Stimulated activated CD4-positive, alpha-beta T cell treated with anti-CD3 and anti-CD28 coated beads, TNF-alpha, amount 100 ng/mL, for 1 hour (primary cell): ENCODE measurements at places on chromosomes 5 and 9.

GRCh38 chr5:93621327-93621798 lies 38.3 kb downstream of the NR2F1 start:
- DNase-seq, result no peak

DNA sequence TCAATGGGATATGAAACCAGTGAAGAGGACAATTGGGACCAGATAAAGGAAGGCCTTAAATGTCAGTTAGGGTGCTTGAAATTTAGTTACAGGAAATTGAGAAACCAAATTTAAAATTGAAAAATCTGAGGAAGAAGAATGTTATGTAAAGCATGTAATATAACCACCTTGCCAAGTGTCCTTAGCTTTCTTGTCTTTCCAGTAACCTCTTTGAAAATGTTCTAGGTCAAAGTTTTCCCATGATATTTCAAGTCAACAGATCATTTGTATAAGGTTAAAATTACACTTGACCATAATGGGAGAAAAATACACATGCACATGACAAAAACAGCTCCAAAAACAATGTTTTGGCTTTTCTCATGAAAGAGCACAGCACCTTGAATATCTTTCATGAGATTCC lies 21.1 kb downstream of the LOX start:
- DNase-seq, result no peak

DNA sequence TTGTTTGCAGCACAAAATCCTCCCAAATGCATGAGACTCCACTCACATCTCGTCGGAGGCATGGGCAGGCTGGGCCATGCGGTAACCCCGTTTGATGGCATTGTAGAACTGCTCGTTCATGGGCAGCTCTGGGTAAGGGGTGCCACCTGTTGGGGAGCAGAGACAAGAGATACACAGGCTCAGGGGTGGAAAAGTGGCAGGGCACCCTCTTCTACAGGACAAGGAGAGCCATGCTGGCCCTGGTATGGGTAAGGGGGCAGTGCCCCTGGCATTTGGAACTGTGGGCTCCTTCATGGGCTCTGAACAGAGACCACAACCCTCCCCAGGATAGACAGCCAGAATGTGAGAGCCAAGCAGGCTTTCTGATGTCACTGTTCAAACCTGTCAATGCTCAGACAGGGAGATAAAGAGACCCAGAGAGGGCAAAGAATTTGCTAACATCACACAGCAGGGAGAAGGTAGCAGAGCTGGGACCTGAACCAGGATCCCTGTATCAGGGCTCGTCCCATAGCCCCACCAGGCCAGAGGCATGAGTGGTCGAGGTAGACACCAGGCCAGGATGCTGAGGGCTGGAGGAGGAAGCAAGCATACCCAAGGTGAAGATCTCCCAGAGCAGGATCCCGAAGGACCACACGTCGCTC lies 33.2 kb upstream of the CSF1R start:
- no peak for DNase-seq

DNA sequence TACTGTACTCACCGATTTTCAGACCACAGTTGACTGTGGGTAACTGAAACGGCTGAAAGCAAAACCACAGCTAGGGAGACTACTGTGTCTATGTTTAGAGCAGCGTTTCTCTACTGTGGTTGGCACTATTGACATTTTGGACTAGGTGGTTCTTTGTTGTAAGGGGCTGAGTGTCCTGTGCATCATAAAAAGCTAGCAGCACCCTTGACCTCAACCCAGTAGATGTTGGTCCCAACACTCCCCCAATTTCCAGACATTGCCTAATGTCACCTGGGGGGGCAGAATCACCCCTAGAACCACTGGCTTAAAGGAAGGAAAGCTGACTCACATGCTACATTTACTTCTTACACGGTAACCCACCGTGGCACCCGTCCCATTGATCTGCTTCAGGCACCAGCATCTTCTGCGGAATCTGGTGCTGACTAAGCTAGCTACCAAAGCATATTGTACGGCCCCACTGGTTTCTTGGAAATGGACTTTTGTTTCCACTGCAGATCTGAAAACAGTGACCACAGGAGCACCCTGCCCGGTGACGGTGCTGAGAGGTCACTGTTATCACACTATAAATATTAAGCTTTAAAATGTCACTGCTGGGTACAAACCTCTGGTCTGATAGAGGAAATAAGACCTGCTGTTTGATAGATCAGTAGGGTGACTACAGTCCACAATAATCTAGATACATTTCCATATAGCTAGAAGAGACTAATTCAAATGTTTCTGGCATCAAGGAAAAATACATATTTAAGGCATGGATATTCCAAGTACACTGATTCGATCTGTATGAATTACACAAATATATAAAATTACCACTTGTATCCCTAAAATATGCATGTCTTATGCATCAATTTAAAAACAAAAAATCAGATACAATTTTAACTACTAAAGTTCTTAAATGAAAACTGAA lies 151.4 kb downstream of the HSD17B3 start:
- DNase-seq, result no peak
